ENCODE measurements at places on chromosomes 12 and 14.

DNA sequence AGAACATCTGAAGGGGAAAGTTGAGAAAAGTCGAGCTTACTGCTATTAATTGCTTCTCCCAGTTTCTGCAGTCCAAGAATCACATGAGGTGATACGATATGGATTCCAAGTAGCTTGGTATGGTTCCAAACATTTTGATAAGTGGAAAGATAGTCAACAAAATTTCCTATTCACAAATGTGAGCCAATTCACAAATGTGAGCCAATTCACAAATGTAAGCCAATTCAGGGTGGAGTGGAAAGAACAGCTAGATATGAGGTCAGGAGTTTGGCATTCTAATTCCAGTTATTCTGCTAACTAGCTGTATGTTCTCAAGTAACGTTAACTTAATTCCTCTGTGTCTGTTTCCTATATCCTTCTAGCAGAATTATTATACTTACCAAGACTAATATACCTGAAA is 37.6 kb upstream of the DHRS4 start:
- no peaks in the 10 kb centered on the region for H3K4me1 ChIP-seq
- no peak overlapping the region for H3K4me3 ChIP-seq
- H3K27ac ChIP-seq: no peak overlapping the region
- H3K36me3 ChIP-seq: no peaks in the 10 kb centered on the region
- H3K27me3 ChIP-seq: peaks cover 7% of the 10 kb centered on the region
- DNase-seq: no peak

DNA sequence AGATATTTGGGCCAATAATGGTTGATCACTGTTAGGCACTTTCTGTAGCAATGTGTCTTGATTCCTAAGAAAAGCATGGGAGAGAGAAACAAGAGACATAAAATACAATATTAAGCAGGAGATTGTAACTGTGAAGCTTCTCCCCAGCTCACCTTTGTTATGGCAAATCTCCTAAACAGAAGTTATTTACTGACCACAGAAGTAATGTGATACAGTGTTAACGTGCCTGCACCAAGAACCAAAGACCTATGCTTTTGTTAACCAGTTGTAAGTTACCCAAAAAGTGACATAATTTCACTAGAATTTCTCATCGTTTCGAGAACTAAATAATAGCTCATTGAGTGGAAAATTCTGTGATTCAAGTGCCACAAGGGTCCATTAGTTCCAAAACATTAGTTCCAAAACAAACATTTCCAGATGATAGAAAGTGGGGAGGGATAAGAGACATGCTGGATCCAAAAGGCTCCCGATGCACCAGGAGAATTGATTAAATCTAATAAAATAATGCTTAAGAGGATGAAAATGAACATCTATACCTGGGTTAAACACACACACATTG is 14.3 kb downstream of the RERG start:
- no peaks in the 10 kb centered on the region for H3K4me1 ChIP-seq
- H3K4me3 ChIP-seq: no peak overlapping the region
- H3K27ac ChIP-seq: no peak overlapping the region
- no peaks in the 10 kb centered on the region for H3K36me3 ChIP-seq
- peaks cover 19% of the 10 kb centered on the region for H3K27me3 ChIP-seq

- no peaks in the 10 kb centered on the region for H3K36me3 ChIP-seq
- H3K27ac ChIP-seq: no peak overlapping the region
- DNase-seq: no peak
Measured at GRCh38 chr14:87629788-87630187, 363.2 kb downstream of the GALC start.

GRCh38 chr12:94208622-94208966 is 60.2 kb downstream of the PLXNC1 start:
- H3K27ac ChIP-seq: peak overlapping the region; percentile 95
- H3K4me3 ChIP-seq: peak overlapping the region; percentile 84
- peaks cover 60% of the 10 kb centered on the region for H3K4me1 ChIP-seq
- no peaks in the 10 kb centered on the region for H3K27me3 ChIP-seq

GRCh38 chr14:80977221-80977620 is 21.8 kb downstream of the TSHR start:
- H3K27ac ChIP-seq: no peak overlapping the region
- peaks cover 31% of the 10 kb centered on the region for H3K27me3 ChIP-seq
- peaks cover 41% of the 10 kb centered on the region for H3K4me1 ChIP-seq
- peaks cover 3% of the 10 kb centered on the region for H3K36me3 ChIP-seq
- H3K4me3 ChIP-seq: no peak overlapping the region
